ENCODE measurements at places on chromosomes 2 and 18.

DNA sequence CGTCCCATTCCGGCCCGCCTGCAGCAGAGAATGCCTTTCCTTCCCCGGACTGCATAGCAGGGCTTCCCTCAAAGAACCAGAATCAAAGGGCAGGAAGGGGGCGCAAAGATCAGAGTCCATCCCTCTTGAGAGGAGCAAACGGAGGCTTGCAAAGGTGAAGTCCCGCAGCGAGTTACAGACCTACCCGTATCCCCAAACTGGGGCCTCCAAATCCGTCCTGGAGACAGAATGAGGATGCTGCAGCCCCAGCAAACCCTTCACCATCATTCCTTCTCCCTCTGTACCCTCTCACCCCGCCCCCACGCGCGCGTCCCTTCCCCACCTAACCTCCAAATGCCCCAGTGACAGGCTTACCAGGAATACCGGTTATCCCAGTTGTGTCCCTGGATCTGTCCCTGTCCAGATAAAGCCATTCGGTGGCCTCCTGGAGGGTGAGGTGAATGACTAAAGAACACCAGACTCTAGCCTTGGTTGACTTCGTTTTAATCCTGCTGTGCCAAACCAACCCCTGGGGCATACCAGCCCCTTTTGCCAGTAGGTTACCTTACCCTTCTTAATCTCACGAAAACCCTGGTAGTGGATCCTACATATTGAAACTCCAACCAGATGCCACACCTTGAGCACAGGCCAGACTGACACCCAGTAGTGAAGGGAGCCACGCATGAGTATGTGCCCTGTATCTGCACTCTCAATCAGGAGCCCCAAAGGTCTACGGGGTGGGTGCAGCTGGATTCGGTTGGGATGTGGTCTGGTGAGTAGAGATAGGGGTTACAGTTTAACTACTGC is 961 bp upstream of the SLC40A1 start:
- DNase-seq: no peak

DNA sequence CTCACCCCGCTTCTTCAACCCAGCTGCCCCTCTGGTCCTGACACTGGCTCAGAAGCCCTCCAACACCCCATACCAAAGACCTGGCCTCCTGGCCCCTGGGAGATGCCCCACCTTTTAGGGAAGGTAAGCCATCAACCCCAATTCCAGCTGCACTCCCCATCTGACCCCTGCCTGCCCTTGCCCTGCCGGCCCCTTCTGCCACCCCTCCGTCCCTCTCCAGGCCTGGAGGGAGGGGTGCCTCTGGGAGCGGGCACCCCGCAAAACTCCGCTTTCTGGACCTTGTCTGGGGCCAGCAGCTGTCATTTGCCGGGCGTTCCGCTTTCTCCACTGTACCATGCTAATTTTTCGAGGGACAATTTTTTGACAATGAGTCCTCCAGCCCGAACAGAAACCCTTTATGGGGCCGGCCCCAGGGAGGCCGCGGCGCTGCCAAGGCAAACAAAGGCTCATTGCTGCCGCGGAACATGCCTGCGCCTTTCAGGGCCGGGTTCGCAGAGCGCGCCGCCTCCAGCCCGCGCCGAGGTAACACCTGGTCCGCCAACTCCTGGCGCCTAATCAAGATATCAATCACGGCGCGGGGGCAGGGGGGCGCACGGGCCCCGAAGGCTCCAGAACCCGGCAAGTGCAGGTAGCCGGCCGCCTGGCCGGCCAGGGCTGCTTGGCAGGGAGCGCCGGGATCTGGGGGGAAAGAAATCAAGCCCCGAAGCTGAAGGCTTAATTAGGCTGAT is 96.0 kb downstream of the INHBB start:
- no peak for DNase-seq

- DNase-seq: no peak
Measured at GRCh38 chr2:47295981-47296635, 106.8 kb upstream of the MSH2 start.

DNA sequence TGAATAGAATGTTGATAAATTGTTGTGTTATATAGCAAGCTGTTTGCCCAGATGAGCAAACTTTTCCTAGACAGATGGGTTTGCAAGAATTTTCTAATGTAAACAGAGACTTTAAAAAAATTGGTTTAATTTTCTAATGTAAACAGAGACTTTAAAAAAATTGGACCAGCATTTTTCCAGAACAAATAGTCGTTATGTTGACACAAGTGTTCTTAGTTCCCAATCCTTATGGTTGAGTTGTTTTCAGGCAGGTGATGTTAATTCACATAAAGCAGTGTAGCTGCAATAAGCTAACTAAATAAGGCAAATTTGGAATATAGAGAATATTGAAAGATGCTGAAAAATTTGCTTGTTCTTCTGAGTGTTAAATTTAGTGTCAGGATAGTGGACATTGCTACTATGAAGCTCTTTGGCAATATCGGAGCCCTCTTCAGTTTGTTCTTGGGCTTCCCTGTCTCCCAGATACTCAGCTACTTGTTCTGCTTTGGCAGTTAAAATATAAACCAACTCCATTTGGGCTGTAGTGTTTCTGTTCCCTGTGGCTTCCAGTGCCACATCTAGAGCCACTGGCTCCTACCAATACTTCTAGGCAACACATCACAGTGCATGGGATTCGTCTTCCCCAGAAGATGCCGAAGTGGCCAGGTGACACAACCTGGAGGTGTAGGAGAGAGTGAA is 105.7 kb downstream of the DYNAP start:
- no peak for DNase-seq

GRCh38 chr18:26540043-26540628 is 8.2 kb downstream of the KCTD1 start:
- no peak for DNase-seq

- DNase-seq: no peak
Measured at GRCh38 chr2:12199491-12200211, 453.2 kb downstream of the LPIN1 start.
